ENCODE measurements at places on chromosomes 5 and 9.

GRCh38 chr5:93246090-93246855 is 334.7 kb downstream of the NR2F1-AS1 start:
- DNase-seq, result no peak

DNA sequence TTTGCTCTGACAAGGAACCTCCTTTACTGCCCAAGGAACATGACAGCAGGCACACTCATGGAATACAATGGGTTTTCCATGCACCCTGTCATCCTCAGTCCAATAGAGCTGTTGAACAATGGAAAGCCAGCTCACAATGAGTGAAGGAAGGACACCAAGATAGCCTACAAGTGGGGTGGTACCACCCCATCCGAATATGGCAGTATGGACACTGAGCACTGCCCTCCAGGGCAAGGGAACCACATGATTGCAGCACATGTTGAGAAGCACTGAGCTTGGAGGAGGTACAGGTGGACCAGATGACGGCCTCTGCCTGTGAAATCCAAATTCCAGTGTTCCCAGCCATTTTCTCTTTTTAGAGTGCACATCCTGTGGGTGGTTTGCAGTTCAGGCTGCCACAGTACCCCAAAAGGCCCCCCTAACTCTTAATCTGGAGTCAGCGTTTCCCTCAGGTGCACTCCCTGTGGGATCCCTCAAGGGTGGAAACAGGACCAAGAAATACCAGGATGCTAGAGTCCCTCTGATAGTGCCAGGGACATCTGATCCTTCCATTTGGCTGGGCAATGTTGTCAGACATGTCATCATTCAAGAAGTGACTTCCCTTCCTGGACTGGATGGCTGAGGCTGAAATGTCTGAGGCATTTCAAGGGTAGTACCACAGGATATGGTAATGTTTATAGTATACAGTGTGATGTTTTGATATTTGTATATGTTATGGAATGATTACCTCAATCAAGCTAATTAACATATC is 48.9 kb downstream of the SMC2 start:
- DNase-seq, result no peak

- no peak for DNase-seq
Observed at GRCh38 chr9:91503673-91504081, 80.0 kb upstream of the NFIL3 start.

DNA sequence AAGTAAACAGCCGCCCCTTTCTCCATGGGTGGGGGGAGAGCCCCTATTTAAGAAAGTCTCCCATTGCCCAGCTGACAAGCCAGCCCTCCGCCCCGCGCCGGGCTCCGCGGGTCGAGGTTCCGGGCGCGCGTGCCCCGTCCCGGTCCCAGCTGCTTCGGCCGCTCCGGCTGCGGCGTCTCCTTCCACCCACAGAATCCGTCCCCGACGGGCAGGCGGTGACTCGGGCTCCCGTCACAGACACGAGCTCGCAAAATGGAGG is 223 bp downstream of the NR3C1 start:
- no peak for DNase-seq

DNA sequence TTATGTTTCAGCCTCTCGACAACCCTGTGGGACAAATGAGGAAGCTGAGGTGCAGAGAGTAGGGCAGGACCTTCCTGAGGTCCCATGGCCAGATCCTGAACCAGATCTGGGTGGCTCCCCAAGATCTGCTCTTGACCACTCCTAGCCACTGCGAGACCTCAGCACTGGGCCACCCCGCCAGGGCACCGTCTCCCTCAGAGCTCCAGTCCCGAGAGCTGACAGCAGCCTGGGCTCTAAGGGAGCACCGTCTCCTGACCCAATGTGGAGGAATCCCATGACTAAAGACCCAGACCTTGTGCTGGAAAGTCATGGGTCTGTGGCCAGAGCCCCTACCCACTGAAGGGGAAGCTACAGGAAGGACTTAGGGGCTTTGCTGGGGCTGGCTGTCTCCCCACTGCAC is 4.5 kb upstream of the LMX1B start:
- no peak for DNase-seq

- DNase-seq, result no peak
Observed at GRCh38 chr9:35814106-35814840, 569 bp downstream of the HINT2 start.

DNA sequence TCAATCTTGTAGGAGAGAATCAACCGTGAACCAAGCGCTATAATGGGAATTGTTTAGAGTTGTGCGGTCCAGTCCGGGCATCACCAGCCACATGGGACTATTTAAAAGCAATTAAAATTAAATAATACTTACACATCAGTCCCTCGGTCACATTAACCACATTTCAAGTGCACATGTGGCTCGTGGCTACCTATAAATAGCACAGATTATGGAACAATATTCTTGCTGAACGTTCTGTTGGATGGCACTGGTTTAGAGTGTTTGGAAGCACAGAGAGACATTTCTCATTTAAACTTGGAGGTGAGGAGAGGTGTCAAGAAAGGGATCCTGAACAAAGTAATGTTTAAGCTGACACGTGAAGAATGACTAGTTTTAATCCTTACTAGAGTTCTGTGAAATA is 12.5 kb upstream of the PIP5K1B start:
- DNase-seq, result no peak

GRCh38 chr9:34675048-34675714 is 12.7 kb upstream of the CCL27 start:
- peak; percentile 29 for DNase-seq

- no peak for DNase-seq
Observed at GRCh38 chr5:94245608-94246007, 372.8 kb downstream of the KIAA0825 start.

DNA sequence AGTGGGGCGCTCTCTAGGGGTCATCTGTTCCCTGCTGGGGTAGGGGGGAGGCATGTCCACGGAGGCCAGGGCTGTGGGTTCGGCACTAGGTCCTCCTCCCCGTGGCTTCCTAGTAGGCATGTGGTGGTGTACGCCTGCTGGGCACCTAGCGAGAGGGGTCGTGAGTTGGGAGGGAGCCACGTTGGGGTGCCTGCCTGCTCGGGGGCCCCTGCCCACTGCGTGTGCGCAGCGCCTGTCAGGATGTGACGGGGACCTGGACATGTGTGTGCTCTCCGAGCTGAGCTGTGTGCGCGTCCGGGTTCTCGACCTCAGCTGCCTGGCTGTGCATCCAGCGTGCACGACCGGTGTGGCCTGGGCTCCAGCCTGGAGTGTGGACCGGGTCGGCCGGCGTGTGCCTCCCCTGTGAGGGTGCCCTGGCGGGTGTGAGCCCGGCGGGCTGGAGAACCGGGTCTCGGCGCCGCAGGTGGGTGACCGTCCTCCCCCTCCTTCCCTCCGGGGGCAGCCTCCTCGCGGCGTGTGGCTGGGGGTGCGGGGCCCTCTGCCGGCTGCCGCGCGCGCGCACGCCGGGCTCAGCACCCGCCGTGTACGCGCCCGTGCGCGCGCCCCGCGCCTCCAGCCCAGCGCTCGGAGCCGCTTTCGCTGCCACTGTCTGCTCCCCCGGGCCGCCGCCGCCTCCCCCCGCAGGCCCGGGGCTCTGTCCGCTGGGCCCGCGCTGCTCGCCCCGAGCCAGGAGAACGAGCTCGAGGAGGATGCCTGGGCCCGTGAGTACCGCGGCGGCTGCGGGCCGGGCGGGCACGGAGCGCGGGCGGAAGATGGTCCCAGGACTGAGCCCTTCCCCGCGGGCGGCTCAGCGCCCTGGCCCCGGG is at the start of gene PRR7:
Gene PRR7, plus strand, starts transcription at position 615 of the 866 bp plus-strand sequence. CDS start 8,254 bp downstream, outside the sequence.
- no peak for DNase-seq

GRCh38 chr5:84437673-84438315 is 53.1 kb upstream of the EDIL3 start:
- no peak for DNase-seq

DNA sequence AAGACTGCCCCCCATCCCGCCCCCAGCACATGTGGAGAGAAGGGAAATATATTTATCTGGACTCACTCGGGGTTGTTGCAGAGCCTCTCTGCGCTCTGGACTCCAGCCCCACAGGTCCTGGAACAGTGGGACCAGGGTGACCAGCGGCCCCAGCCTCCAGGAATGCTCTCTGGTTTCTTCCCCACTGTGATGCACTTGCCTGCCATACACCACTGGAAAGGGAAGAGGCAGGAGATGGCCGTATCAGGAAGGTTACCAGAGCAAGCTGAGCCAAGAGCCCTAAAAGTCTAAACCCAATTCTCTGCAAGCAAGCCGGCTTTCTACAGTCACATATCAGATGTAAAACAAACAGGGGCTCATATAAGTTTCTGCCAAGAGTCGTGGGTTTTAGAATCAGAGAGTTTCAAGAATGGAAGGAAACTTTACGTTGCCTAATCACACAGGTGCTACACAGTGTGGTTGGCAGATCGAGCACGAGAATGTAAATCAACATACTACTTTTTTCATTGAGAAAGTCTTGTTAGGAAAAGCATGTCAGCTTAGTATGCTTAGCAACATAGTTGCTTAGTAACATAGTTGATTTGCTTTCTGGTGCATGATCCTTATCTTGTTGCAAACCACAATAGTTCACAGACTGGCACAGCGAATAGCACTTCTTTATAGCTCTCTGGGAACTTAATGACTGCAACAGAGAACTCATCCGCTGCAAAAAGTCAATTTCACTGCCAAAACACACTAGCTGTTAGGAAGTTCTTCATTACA is 201.2 kb downstream of the TARS1 start:
- DNase-seq, result no peak

GRCh38 chr9:90064248-90064647 is 459.4 kb downstream of the GADD45G start:
- no peak for DNase-seq

DNA sequence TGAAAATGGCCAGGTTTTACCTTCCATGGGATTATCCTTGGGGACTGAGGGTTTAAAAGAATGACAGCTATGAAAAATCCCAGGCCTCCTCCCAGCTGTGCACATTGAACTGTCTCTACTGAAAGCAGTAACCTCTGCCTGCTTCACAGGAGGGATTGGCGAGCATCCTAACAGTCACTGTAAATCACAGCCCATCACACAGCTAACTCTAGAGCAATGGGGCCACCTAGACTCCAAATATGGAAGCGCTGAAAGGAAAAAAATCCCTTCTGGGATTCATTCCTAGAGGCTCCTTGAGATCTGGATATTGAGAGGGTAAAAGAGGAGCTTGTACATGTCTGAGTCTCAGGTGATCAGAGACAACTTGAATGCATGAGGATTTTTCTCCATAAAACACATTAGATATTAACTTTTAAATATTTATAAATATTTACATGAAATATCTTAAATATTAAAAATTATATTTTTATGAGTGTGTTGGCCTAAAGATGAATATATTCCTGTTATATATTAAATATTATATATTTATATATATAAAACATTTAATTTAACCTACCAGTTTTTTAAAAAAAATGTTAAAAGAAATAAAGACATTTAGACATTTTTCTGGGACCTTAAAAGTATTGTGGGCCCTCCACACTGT is 133.8 kb upstream of the SLC24A2 start:
- DNase-seq, result peak; percentile 41

- DNase-seq, result peak; percentile 74
Observed at GRCh38 chr5:179486596-179487051, 63.7 kb upstream of the RUFY1 start.

All from NCI-H1105 (cell line).